Tibial nerve (tissue), 4 donors: ENCODE measurements at places on chromosomes 1 and 21.

DNA sequence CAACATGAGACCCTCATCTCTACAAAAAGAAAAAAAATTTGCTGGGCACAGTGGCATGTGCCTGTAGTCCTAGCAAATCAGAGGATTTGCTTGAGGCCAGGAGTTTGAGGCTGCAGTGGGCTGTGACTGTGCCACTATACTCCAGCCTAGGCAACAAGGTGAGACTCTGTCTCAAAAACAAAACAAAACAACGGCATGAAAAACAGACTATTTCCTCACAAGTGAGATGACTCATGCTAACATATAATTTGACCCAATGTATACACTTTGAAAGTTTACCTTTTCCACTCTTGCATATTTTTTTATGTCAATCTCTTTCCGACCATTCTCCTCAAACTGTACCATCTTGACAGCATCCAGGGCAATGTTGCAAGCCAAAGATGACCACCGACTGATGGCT, 17.5 kb downstream of the CCT3 start:
- DNase-seq: no peak
- no peak overlapping the region for H3K27ac ChIP-seq
- H3K4me3 ChIP-seq: no peak overlapping the region
- H3K27me3 ChIP-seq: no peaks in the 10 kb centered on the region

- no peak for DNase-seq
- H3K4me3 ChIP-seq: no peak overlapping the region
- no peak overlapping the region for H3K27ac ChIP-seq
- H3K36me3 ChIP-seq: no peaks in the 10 kb centered on the region
- H3K4me1 ChIP-seq: no peaks in the 10 kb centered on the region
- no peaks in the 10 kb centered on the region for H3K27me3 ChIP-seq
Observed at GRCh38 chr1:79398501-79398900, 392.0 kb upstream of the ADGRL4 start.

GRCh38 chr1:33273961-33274371, 17.7 kb downstream of the ZNF362 start:
- H3K27me3 ChIP-seq: no peaks in the 10 kb centered on the region
- no peak overlapping the region for H3K4me3 ChIP-seq
- no peak for DNase-seq
- H3K4me1 ChIP-seq: no peaks in the 10 kb centered on the region
- H3K27ac ChIP-seq: no peak overlapping the region

- peaks cover 16% of the 10 kb centered on the region for H3K27me3 ChIP-seq
- H3K4me1 ChIP-seq: peaks cover 6% of the 10 kb centered on the region
Observed at GRCh38 chr1:158112994-158113758, 67.5 kb upstream of the CD1D start.

DNA sequence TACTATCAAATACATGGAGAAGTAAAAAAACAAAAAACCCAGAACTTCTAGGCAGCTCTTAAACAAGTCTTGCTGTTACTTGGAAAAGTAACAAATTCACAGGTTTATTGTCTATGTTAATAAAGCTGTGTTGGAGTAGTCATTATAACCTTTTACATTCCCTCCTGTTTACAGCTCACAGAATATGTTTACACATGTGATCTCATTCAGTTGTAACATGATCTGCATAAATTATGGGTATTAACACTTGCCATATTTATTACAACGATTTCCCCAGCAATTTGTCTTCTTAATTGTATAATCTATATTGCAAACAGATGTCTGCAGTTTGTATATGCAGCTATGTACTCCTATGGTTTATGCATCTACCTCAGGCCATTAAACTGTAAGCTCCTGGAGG, 28.6 kb downstream of the ERG start:
- no peaks in the 10 kb centered on the region for H3K4me1 ChIP-seq
- no peak overlapping the region for H3K4me3 ChIP-seq
- no peak for DNase-seq
